Large intestine (tissue), 12 donors: ENCODE measurements at places on chromosomes 1 and 21. TPM values are rescaled to one million over a fixed set of nuclear protein-coding genes. Genes with fewer than 3 reads are reported as not detected.

DNA sequence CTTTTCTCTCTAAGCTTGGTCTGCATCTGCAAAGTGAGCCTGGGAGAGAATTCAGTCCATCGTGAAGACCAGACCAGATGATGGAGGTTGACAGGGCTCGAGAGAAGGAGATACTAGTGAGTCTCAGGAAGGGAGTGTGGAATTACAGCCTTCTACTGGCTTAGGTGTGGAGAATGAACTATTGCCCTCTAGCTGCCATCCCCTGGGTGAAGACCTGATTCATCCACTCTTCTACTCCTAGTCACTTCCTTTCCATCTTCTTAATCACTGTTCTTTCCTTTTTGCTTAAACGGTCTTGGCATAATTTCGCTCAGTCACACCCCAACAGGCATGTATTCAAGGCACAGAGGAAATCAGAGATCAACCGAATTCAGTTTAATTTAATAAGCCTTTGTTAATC, 34.0 kb upstream of the HSD17B7 start:
- peaks cover 12% of the 10 kb centered on the region for H3K36me3 ChIP-seq
- H3K4me3 ChIP-seq, result no peak overlapping the region
- no peaks in the 10 kb centered on the region for H3K4me1 ChIP-seq
- H3K27ac ChIP-seq, result no peak overlapping the region

DNA sequence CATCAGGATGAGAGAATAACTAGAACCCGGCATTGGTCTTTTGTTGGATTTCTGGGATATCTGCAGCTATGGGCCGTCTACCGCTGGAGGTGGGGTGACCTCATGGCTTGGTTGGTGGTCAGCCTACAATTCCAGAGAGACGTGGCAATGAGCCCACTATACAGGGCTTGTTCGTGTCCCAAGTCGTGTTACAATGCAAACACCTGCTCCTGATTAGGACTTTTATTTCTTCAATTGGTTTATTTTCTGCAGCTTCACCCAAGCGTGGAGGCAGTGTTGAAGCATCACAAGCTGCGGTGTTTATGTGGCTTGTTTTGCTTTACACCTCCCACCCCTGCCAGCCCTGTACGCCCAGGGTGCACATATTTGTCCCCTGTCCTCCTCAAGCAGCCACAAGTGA, 211.7 kb upstream of the TMEM51 start:
- H3K4me1 ChIP-seq, result peaks cover 34% of the 10 kb centered on the region
- no peak for DNase-seq
- H3K27me3 ChIP-seq, result no peaks in the 10 kb centered on the region
- H3K27ac ChIP-seq, result no peak overlapping the region

- H3K4me3 ChIP-seq, result no peak overlapping the region
- no peaks in the 10 kb centered on the region for H3K27me3 ChIP-seq
- no peaks in the 10 kb centered on the region for H3K36me3 ChIP-seq
- no peak overlapping the region for H3K27ac ChIP-seq
- DNase-seq, result no peak
Observed at GRCh38 chr21:25867061-25867460, 132.3 kb downstream of the GABPA start.

GRCh38 chr1:26020330-26020768, 1.2 kb upstream of the EXTL1 start:
- H3K27ac ChIP-seq, result no peak overlapping the region
- H3K4me1 ChIP-seq, result peaks cover 5% of the 10 kb centered on the region
- H3K36me3 ChIP-seq, result no peaks in the 10 kb centered on the region
- H3K4me3 ChIP-seq, result no peak overlapping the region
- H3K27me3 ChIP-seq, result no peaks in the 10 kb centered on the region
- no peak for DNase-seq

SRRM1 gene
- 123 TPM for polyA plus RNA-seq

GNG12 gene
- 120 TPM for polyA plus RNA-seq
